ENCODE measurements at places on chromosomes 3 and 15.

GRCh38 chr3:100169201-100169920 is 55.1 kb upstream of the FILIP1L start:
- peak; percentile 73 for DNase-seq

GRCh38 chr3:130854208-130854864 is 39.5 kb upstream of the ATP2C1 start:
- no peak for DNase-seq

GRCh38 chr15:96858694-96859093 is 528.2 kb downstream of the NR2F2 start:
- DNase-seq, result peak; percentile 29

- DNase-seq, result no peak
These were observed 12.9 kb downstream of the SEC11A start for GRCh38 chr15:84702961-84703482.

GRCh38 chr3:4574426-4574965 is 81.3 kb downstream of the ITPR1 start:
- DNase-seq, result no peak

DNA sequence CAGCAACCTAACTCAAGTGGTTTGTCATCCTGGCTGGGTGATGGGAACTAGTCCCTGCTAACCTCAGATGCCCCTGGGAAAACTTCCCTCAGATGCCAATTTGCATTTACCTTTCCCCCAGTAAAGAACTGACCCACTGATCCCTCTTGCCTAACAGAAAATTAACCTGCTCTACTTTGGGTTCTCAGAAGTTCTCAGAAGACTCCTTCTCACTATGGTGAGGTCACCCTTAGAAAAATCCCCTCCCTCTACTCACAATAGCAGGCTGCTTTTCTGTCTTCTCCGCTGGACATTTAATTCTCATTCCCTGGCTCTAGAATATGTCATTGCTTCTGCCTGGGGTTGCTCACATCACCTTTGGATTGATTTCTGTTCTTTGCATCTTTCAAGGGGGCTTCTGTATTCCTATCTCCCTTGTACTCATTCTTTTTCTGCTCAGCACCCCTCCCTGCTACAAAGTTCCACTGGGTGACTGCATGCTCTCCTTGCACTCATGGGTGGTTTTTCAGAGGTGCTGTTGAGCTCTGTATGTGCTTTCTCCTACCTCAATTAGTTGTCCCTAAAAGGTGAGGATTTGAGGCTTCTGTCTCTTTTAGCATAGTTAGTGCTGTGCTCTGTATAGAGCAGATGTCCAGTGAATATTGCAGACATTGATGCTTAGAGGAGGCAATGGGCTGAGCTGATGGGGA is 869 bp downstream of the PLA1A start:
- no peak for DNase-seq

DNA sequence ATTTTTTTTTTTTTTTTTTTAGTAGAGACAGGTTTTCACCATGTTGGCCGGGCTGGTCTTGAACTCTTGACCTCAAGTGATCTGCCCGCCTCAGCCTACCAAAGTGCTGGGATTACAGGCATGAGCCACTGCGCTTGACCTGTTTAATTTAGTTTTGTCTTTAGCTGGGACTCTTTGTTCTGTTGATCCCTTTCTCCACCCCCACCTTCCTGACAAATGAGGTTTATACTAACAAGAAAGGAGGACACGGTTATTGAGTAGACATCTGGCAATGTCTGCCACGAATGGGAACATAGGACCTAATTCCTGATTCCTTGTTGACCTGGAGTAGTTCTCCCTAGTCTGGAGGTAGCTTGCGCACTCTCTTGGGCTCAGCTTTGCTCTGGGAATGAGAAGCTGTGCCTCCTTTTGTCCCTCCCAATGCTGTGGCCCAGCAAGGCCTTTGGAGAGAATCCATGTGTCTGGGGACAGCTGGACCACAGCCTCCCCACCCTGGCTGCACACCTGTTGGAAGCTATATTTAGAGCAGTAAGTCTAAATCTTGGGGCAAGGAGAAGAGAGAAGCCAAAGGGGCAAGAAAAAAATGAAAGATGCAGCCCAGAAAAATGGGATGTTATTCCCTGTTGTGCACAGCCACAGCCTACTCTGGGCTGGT is 53.2 kb upstream of the ADPGK start:
- no peak for DNase-seq

- DNase-seq, result no peak
These were observed 1333.0 kb downstream of the ROBO1 start for GRCh38 chr3:78434801-78435200.

GRCh38 chr3:152359385-152360248 is 90.9 kb downstream of the MBNL1 start:
- no peak for DNase-seq

DNA sequence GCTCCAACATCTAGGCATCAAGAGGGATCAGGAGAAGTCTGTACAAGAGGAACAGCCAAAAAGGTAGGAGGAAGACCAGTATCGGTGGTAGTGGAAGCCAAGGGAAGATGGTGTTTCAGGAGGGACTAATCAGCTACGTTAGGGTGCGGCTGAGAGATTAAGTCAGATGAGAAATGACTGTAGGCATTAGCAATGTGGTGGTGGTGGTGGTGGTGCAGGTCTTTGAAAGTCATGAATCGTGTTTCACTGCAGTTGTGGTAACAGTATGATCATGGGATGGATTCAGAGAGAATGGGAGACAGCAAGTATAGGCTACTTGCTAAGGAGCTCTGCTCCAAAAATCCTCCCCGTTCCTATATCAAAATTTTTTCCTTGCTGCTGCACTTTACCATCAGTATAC is 35.5 kb downstream of the ASTE1 start:
- DNase-seq, result no peak

DNA sequence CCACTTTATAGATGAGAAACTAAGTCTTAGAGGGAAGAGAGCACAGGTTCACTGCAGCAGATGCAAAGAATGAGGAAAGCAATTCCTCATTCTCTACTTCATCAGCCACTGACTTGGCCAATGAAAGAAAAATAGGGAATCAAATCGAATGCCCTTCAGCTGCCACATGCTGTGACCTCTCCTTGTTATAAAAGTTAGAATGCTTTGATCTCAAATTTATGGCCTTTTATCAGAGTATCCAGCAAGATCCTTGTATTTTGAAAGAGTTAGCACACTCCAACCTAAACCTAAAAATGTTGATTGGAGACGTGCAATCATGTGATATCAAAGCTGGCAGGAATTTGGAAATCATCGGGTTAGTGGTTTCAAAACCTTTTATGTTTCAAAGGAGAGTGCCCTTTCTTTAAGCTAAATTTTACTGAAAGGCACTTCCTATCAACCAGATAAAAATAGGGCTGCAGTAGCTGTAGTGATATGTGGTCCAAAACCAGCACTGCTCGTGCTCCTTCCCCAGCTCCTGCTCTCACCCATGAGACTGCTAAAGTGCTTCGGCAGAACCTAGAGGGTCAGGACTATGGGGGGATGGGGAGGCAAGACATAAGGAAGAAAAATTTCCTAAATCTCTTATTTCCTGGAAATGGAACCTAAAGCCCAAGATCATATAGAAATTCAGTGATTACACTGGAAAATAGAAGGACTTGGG is 617.0 kb downstream of the PYDC2 start:
- DNase-seq, result no peak

DNA sequence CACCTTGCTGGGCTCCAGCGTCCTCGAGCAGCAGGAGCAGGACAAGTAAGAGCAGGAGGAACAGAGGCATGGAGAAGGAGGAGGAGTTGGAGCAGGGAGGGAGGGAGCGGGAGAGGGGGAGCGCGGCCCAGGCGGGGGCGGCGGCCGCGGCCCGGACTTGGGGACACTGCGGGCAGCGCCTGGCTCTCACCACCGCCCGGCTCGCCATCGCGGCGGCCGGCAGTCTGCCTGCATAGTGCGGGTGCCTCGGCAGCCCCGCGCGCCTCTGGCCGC is 440 bp downstream of the DCBLD2 start:
- peak; percentile 56 for DNase-seq

- DNase-seq, result peak; percentile 81
These were observed at the start of gene PLXND1 for GRCh38 chr3:129606636-129607390. TSS of gene PLXND1 (minus strand) at chr3:129606676. CDS start at chr3:129606639, 37 bp downstream.

- DNase-seq, result no peak
These were observed 110.0 kb downstream of the RAB11A start for GRCh38 chr15:65979316-65979715.

DNA sequence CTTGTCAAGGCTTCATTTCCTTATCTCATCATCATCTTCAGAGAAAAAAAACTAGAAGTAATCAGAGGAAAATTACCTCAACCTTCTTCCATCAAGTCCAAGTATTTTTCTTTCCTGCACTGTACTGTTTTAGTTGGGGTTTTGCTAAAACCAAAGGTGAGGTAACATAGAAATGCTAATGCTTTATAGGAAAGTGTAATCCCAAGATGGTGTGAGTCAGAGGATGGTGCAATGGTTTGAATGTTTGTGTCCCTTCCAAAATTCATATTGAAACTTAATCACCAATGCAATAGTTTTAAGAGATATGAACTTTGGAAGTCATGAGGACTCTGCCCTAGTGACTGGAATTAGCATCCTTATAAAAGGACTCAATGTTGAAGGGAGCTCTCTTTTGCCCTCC is 79.5 kb downstream of the KBTBD8 start:
- DNase-seq, result no peak

GRCh38 chr3:107516475-107516874 is 6.3 kb upstream of the BBX start:
- DNase-seq, result no peak

DNA sequence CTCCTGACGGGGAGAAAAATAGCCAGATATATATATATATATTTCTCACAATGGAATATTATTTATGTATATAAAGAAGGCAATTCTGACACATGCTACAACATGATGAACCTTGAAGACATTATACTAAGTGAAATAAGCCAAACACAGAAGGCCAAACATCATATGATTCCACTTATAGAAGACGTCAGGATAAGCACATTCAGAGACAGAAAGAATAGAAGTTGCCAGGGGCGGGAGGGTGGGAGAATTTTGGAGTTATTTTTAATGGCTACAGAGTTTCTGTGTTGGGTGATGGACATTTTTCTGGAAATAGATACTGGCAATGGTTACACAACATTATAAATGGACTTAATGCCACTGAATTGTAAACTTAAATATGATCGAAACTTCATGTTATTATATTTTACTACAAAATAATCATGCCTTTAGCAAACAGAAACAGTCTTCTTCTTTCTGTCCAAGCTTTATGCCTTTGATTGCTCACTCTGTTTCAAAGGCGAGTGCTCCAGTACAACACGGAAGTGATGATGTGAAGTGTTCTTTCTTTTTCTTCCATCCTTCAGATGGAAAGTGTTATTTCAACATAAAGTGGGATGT is 514.0 kb downstream of the OCA2 start:
- DNase-seq, result no peak

DNA sequence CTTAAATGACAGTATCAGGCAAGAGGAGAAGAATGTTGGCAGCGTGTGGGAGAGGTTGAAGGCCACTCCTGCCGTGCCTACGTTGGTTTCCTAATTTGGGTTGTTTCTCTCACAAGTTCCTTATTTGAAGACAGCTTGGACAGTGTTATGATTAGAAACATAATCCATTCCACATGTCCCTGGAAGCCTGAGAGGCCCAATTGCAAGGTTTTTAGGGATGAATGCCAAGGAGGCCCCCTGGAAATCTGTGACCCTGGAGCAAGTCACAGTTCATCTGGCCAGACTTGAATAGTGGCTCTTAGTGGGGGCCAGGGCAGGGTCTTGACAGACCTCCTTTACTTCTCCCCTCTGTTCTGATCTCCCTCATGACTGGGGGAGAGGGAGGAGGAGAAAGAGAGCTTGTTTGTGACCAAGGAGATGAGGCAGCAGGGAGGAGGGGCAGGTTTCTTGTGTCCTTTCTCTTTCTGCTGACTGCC is 584.4 kb upstream of the TBL1XR1 start:
- DNase-seq, result peak; percentile 64

- peak; percentile 54 for DNase-seq
These were observed 200.3 kb downstream of the ADAMTS17 start for GRCh38 chr15:100141311-100142001.

DNA sequence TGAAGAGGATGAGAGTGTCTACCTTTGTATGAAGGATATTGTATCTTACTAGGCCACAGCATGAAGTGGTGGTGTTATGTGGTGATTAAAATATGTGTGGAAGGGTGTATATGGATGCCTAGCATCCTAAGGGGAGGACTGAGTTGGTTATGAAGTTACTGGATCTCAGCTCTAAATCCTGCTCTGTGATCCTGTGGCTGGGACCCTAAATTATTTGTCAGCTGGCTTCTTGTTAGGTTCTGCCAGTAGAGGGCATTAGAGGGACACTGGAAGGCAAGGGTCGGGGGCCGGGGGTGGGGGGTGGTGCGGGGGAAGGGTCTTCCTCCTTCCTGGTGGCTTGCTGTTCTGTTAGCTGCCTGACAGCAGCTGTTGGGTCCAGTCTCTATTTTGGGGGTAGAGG is 34.9 kb downstream of the MORF4L1 start:
- no peak for DNase-seq

GRCh38 chr3:98519351-98519750 is 3.4 kb downstream of the CLDND1 start:
- DNase-seq, result no peak

DNA sequence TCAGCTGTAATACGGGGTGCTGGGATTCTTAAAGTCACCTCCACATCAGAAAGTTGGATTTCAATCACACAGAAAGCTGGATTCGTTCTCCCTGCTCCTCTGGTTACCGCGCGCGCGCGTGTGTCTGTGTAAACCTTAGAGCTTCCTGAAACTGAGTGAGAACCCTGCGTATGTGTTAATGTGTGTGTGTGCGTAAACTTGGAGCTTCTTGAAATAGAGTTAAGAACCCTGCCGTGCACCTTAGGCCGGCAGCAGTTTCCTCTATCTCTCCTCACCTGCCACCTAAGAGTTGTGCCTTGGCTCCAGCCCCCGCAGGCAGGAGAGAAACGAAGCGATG is 531 bp downstream of the LZTFL1 start:
- no peak for DNase-seq

DNA sequence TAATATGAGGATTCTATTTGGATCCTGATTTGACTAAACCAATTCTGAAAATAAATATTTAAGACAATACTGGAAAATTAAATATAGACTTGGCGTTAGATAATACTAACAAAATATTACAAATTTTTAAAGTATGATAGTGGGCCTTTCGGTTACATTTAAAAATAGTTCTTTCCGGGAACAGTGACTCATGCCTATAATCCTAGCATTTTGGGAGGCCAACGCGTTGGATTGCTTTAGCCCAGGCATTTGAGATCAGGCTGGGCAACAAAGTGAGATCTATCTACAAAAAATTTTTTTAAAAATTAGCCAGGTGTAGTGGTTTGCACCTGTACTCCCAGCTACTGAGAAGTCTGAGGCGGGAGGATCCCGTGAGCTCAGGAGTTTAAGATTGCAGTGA is 30.3 kb upstream of the GADL1 start:
- DNase-seq, result no peak

DNA sequence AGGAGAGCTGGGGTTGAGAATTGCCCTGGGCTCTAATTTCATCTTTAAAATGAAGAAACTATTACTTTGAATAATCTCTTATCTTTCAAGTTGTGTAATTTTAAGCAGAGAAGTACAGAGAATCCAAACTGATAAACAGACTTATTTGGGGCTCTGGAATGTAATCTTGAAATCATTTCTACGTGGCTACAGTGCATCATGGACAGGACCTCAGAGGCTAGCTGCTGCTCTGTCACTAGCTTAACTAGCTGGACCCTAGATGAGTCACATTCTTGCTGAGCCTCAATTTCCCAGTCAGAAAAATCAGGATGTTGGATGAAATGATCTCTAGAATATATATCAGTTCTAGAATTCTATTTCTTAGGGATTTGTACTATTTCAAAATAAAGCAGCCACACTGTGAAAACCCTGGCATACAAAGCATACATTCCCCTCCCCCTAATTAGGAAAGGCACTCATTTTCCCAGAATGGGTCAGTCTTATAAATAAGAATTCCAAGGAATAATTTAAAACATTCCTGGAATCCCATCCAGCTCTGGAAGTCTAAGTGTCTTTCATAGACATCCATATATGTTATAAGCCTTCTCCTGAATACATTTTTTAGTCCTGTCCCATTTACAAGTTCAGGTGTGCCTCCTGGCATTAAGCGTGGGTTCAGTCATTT is 47.2 kb downstream of the RASGRP1 start:
- no peak for DNase-seq

Measured in hindlimb muscle (tissue), 1 donor.